ENCODE measurements at places on chromosomes 2 and 18.
A peak's percentile ranks its signal among the peaks of the same experiment; 100 is the strongest.

DNA sequence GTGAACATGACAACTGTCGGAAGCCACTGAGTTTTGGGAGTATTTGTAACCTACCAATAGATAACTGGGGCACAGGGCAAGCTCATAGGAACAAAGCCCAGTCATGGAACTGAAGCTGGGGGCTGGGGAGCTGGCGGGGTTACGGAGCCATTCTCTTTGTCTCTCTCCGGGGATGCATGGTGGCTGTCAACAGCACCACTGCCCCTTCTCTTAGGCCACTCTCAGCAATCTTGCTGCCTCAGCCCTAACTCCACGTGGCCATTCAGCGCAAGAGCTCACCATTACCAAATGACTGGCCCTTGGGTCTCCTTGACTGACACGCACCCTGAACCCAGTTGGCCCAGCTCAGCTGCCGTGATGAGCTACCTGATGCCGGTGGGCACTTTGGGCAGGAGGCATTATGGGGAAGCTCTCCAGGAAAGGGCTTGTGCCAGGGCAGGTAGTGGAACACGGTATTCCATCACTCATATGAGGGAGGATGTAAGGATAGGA lies 33.6 kb upstream of the ODC1 start:
- DNase-seq: no peak

- no peak for DNase-seq
Observed at GRCh38 chr2:175008801-175009495, 3.8 kb upstream of the CHN1 start.

GRCh38 chr2:217444932-217445331 lies 557.9 kb downstream of the TNS1 start:
- DNase-seq: no peak

DNA sequence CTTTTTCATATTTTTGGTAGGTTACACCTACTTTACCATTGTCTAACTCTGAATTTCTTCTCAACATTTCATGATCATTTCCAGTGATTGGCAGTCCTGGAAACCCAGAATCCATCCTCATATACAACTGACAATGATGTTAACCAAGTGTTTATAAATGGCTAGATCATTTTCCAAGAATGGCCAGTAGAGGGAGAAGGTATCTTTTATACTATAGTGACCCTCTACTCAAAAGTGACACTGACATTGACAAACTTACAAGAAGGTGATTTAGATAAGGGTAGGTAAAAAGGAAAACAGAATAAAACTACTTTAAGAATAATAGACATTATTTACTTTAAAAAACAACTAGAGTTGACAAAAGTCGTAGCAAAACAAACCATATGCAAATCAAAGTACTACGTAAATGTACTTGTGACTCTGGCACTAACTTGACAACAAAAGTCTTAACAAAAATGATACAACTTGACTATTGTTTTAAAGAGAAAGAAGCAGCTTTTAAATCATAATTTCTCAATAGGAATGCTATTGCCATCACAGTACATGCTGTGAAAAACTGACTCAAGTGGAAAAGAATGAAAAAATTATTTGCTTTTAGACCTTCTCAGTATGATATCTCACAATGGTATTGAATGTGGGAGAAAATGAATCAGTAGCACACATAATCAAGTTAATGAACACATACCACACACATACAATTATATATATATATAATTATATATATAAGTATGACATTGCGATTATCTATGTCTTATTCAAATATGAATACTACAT lies 76.6 kb upstream of the GRB14 start:
- peak; percentile 36 for DNase-seq

DNA sequence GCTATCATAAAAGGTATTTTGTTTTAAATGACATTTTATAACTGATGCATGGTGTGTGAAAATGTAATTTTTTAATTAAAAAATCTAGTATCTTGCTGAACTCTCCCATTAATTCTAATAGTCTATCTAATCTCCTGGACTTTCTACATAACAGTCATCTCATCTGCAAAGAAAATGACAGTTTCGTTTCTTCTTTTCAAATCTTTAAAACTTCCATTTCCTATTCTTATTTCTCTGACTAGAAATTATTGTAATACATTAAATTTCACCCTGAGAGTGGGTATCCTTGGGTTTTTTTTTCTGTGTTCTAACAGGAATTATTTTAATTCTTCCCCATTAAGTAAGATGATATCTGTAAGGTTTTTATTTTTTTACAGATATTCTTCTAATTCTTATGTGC lies 120.1 kb downstream of the KCNF1 start:
- no peak for DNase-seq

- DNase-seq: no peak
Observed at GRCh38 chr2:25104736-25105135, 62.9 kb downstream of the EFR3B start.

GRCh38 chr2:30484995-30485394 lies 37.9 kb downstream of the LCLAT1 start:
- DNase-seq: no peak

DNA sequence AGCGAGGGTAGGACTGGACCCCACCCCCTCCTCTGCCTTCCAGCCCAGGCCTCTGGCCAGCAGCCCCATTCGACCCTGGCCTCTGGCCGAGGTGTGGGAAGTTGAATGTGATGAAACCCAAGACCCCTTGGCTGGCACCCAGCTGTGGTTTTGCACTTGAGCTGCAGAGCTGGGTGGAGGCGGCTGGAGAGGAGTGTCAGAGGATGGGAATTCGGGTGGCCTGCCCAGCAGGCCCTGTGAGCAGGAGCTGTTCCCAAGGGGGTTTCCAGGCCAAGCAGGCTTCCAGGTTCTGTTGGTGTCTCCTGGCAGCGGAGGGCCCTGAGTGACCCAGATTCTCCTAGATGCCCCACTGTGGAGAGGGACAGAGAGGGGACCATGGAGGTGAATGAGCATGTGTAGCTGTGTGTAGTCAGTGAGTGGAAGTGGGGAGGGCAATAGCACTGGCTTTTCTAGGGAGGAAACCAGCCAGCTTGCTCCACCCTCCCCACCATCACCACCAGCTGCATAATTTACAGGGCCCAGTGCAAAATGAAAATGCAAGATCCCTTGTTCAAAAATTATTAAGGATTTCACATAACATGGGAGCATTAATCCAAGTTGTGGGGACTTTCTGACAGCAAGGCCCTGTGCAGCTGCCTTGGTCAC lies 172.2 kb upstream of the HAAO start:
- DNase-seq: peak; percentile 90

- no peak for DNase-seq
Observed at GRCh38 chr2:97747285-97747684, 33.9 kb downstream of the ZAP70 start.

GRCh38 chr2:63059793-63060471 lies 9.3 kb downstream of the OTX1 start:
- DNase-seq: no peak

DNA sequence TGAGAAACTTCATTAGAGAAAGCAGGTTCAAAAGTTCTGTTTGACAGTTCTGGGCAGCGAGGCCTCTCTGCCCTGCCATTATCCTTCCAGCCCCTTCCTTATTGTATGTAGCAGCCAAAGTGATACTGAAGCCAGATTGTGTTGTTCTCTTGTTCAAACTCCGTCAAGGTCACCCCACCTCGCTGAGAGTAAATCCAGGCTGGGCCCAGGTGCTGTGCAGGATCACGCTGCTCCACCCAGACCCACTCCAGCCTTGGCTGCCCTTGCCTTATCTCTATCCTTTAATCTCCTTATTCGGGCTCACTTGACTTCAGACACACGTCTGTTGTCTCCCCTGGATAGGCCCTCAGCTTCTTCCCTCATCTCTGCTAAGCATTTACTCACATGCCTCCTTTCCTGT lies 196.1 kb downstream of the CPS1 start:
- DNase-seq: no peak

- peak; percentile 22 for DNase-seq
Observed at GRCh38 chr2:40488927-40489677, 37.2 kb upstream of the SLC8A1 start.

- no peak for DNase-seq
Observed at GRCh38 chr2:167689444-167689843, 558.0 kb downstream of the STK39 start.

DNA sequence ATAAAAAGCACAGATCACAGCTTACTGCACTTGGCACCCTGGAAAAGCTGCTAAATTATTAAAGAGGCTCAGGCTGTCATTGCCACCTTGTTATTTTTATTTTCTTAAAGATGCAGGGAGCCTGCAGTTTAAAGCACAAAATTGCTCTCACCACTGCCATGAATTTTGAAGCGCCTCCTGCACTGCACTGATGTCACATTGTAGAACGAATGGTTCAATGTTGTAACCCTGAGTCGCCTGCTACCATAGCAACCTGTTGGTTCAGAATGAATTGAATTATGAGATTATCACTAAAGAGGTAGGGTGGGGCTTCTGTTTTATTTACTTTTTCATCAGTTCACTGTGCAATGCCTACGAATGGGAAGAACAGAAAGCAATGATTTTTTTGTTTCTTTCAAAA lies 16.5 kb downstream of the SCG2 start:
- DNase-seq: peak; percentile 78

- peak; percentile 12 for DNase-seq
Observed at GRCh38 chr2:166468124-166469024, 25.7 kb downstream of the SCN7A start.
